Effector memory CD8-positive, alpha-beta T cell (primary cell): ENCODE measurements at places on chromosomes 2 and 18.

DNA sequence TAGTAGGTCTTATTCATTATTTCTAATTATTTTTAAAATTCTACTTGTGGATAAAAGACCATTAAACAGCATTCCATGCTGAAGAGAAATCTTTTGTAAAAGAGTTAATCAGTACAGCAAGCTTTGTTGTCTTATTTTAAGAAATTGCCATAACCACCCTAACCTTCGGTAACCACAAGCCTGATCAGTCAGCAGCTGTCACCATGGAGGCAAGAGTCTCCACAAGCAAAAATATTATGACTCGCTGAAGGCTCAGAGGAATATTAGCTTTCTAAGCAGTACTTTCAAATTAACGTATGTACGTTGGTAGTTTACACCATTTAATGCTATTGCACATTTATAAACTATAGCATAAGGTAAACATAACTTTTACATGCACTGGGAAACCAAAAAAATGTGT, 650.5 kb upstream of the LINC00305 start:
- DNase-seq: no peak

GRCh38 chr2:136242687-136243277, 124.8 kb upstream of the CXCR4 start:
- DNase-seq: peak; percentile 41

GRCh38 chr18:65751155-65752085, 608 bp downstream of the CDH7 start:
- no peak for DNase-seq

DNA sequence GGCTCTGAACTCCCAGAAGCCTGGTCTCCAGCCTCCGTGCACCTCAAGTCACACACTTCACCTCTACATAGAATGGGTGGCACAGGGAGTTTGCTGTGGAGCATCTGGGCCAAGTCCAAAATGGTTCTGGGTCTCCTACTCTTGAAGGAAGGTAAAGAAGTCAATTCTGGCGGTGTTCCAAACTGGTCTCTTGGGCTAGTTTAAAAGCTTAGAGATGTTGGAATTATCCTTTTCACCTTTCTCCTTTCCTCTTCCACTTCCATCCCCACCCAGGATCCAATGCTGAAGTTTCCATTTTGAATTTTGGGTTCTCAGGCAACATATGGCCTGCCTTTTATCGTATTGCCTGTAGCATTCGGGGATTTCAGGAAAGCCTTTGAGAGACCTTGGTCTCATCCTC, 325.2 kb downstream of the PDE11A start:
- no peak for DNase-seq

DNA sequence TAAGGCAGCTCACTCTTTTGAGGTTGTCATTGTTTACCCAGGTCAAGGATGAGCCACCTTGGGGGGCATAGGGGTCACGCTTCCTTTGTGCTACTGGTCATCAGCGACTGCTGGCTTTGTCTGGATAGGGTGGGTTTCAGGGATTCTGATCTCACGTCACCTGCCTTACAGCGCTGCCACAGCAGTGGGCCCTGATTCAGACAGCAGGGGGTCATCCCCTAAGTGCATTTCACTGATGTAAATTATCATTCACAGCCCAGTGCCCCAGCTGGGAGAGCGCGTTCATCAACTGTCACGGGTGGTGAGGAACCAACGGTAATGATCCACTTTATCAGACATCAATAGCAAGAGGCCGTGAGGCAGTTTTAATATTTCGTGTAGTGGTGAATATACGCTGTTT, 291.2 kb downstream of the NEDD4L start:
- DNase-seq: no peak

- no peak for DNase-seq
Observed at GRCh38 chr18:13120255-13120654, 98.3 kb upstream of the LDLRAD4 start.
